Stimulated activated CD8-positive, alpha-beta memory T cell treated with anti-CD3 and anti-CD28 coated beads, Interleukin-2, amount 100 ng/mL, for 48 hours (primary cell): ENCODE measurements at places on chromosomes 1 and 21.
A peak's percentile ranks its signal among the peaks of the same experiment; 100 is the strongest.

DNA sequence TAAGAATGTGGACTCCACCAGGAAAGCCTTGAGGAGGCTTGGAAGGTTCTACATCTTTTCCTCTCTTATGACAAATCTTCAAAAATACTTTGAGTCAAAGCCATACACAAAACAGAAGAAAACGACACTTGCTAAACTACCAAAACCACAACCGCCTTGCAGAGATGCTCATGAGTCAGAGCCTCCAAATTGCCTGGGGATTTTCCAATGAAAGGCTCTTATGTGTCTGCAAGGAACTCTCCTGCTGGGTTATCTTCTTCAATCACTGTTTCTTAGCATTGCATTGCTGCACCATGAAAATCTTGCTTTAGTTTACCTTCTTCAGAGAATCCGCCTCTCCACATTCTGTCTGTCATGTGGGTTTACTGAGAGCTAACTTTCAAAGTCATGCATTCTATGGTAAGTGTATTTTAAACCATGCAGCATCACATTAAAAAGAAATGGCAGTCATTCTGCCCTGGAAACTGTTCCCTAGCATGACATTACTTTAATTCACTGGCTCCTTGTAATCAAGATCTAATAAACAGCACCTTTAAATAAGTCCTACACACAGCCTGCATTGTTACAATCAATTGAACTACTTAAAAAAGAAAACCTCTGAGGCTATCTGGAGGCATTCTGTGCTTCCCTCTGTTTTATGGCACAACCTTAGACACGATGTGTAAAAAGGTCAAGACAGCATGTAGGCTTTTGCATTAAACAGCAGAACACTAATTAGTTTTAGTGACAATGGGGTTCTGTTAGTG is 210.0 kb upstream of the FOXD3 start:
- DNase-seq = no peak

DNA sequence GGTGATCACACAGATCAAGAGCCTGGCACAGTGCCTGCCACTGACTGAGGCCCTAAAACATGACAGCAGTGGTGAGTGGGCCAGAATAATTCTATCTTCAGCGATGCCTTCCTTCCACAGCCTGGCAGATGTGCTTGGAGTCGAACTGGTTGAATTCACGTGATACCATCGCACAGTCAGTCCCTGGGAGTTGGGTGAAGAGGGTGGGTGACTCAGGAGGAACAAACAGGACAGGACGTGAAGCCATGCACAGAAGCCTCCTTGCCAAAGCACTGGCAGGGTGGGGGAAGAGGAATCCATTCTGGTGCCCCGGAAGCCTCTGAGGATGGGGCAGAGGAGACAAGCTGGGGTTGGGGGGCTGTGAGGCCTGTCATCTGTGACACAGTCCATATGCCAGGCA is 80.3 kb upstream of the WNT4 start:
- DNase-seq = no peak

GRCh38 chr1:11802616-11802972 is 3.2 kb downstream of the MTHFR start:
- DNase-seq = no peak

GRCh38 chr1:224331326-224331725 is 1.4 kb upstream of the NVL start:
- no peak for DNase-seq

GRCh38 chr21:41604583-41605041 is 96.7 kb upstream of the TMPRSS2 start:
- no peak for DNase-seq

DNA sequence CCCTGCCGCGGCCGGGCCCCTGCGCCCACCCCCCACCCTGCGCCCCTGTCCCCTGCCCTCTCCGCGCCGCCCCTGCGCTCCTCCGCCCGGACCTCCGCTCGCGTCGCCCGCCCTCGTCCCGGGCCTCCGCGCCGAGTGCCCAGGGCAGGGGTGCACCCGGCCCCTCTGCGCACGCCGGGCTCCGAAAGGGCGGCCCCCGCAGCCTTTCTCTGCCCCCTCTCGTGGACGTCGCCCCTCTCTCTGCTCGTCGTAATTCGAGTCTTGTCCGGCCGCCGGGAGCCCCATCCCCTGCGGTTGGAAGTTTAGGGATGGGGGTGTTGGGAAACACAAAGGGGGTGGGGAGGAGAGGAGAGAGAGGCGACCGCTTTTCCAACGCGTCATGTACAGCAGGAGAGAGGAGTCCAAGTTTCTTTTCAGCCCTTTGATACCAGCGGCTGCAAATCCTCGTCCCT is 407 bp downstream of the GALNT2 start:
- peak; percentile 22 for DNase-seq

DNA sequence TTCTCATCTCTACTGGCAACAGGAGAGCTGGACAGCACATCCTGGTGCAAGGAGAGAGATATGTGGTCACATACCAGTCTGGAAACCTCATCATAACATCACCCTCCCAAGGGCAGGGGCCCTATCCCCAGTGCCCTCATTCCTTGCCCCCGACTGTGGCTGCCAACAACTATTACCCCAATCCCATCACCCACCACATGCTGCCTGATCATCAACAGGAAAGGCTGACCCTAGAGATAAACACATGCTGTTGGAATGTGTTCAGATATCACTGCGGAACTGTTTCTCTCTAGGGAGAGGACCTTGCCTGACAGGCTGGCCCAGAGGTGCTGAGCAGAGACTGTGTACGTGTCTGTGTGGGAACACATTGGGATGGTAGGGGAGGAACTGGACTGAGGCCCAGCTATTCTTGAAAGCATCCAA is 4.5 kb upstream of the INKA2 start:
- DNase-seq = no peak

DNA sequence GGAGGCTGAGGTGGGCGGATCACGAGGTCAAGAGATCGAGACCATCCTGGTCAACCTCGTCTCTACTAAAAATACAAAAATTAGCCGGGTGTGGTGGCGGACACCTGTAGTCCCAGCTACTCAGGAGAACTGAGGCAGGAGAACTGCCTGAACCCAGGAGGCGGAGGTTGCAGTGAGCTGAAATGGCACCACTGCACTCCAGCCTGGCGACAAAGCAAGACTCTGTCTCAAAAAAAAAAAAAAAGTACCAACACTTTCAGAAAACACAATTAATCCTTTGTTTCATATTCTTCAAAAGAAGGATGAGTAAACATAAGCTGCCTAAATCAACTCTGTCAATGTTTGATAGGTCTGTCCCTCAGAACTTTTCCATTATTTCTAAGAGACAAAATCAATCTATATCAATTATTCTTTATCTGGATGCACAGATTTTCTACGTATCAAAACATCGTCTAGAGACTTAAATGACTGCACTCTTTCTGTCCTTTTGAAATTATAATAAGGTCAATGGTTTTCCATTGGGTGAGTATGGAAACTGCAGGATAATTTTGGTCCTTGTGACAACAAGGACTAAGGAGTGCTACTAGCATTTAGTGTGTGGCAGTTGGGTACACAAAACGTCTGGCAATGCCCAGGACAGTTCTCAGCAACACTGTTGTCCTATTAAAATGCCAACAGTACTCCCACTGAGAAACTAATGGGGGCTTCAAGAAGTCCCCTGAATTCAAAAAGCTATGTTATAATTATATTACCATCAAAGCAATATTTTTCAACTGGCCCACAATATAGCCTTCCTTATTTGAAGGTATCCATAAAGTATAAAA is 40.7 kb downstream of the LPGAT1 start:
- DNase-seq = no peak

DNA sequence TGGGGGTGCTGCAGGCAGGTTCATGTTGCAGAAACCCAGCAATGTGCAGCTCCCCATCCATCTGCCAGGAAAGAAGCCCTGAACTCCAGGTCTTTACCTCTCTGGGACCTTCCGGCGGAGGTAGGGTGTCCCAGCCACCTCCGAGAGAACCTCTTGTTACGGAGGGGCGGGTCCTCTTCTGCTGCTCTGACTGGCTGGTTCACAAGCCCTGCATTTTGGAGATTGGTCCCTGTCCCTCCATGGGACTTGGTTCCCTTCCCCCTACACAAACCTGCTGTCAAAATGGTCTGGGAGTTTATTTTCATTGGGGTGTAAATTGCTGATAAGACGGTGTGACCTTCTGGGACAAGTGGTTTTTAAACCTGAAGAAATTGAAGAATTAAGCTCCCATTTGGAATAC is 8.0 kb upstream of the CELSR2 start:
- no peak for DNase-seq

DNA sequence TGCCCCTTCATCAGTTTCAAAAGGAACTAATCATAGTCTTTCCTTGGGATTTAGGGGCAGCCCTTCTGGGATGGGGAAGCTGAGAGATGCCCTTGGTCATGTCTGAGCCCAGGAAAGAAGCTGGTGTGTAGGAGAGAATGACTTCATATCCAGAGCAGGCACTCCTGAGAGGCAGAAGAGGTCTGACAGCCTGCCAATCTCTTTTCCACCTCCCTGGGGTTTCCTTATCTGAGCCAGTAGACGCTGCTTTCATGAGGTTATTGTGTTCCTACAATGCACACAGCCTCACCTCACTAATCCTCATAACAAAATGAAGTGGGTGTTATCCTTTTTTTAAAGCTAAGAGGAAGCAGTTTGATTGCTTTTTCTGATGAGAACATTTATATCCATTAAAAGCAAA is 14.1 kb downstream of the ROR1 start:
- no peak for DNase-seq

DNA sequence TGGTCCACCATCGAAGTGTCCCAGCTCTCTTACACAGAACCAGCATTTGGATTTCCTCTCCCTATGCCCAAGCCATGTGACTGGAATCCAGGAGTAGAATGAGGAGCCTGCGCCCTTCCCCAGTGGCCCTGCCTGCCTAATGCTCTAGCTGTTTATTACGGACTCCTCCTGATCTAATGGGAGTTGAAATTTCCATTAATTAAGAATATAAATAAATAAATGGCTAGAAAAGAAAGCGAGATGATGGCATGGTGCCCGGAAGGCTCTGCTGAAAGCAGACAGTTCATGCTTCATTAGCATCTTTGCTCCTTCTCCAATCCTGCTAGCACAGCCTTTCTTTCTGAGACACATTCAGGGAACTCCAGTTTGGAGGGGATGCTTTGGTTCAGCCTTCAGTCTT is 216.2 kb downstream of the SEC16B start:
- DNase-seq = no peak

DNA sequence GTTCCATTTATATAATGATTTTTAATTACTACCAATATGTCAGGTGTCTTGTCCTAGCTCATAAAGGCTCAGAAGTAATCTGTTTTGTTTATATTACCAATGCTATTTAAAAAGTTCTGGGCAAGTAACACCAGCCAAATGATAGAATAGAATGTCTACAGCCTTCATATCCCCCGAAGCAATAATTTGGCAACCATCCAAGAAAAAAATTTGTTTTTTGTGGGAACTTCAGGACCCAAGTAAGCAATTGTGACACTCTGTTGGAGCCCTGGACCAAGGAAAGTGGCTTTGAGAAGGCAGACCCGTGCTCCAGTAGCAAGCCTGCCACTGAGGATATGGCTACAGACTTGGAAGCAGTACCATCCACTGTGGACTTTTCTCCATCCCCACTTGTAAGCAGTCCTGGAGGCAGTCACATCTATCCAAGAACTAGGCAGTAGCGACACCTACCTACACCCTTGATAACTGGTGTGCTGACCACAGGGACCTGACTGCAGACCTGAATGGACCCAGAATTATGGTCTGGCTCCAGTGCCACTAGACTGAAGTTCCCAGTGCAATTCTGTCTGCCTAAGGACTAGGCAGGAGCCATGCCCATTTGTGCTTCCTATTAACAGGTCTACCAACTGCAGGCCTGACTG is 870.7 kb upstream of the ADGRL2 start:
- no peak for DNase-seq

- no peak for DNase-seq
These were observed 100.5 kb downstream of the SYF2 start for GRCh38 chr1:25131794-25132193.
